ENCODE measurements at places on chromosomes 16 and 17.

GRCh38 chr16:1633310-1633709 lies 21.1 kb downstream of the CRAMP1 start:
- no peak for DNase-seq

DNA sequence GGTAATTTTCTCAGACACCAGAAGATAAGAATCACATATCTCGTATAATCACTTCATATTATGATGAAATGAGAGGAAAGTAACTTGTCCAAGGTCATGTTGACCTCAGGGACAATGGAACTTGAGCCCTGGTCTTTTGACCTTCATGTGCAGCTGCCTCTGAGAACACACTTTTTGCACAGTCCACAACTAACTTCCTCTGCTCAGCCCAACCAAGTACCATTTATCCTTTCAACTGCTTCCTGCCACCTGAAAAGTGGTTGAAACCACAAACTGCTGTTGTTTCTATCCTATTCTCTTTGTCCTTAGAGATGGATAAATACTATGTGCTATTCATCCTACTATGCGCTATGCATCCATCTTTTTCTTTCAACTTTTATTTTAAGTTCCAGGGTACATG lies 2.3 kb upstream of the CCL1 start:
- no peak for DNase-seq

DNA sequence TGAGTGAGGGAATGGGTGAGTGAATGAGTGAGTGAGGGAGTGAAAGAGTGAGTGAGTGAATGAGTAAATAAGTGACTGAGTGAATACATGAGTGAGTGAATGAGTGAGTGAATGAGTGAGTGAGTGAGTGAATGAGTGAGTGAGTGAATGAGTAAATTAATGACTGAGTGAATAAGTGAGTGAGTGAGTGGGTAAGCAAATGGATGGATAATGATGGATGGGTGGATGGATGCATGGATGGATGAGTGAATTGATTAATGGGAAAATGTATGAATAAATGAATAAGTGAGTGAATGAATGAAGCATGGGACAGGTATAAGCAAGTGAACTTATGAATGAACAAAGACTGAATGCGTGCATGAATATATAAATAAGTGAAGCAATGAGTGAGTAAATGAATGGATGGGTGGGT lies 25.4 kb downstream of the TMEM114 start:
- no peak for DNase-seq

DNA sequence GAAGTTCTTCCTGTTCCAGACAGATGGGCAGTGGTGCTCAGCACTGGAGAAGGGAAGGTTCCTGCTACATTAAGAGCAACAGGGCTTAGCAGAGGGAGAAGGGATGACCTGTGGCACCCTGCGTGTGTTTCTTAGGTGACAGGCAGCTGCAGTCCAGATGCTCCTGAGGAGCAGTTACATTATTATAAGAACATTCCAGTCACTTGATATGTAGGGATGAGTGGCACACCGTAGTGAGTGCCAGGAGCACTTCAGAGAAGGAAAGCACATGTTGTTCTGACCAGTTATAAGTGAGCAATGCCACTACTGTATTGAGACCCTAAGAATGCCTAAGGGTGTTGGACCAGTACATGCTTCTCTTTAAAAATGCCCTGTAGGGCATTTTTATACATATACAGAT lies 39.9 kb upstream of the MRC2 start:
- DNase-seq: no peak

DNA sequence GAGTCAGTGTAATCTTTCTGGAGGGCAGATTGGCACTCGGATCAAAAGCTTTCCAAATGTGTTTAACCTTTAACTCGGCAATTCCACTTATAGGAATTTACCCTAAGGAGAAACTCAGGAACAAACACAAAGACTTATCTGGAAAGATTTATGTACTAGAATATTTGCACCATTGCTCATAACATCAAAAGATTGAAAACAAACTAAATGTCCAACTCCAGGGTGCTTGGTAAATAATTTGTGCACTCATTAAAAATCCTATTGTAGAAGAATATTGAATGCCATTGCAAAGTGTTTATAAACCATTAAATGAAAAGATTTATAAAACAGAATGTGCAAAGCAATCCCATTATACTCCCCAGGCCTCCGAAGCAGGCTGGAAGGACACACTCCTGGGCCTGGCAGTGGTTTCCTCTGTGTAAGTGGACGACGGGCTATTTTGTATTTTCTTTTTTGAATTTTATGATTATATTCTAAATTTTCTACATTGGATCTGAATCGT lies 18.7 kb upstream of the RBFOX3 start:
- no peak for DNase-seq
